ENCODE measurements at places on chromosomes 5 and 9.

DNA sequence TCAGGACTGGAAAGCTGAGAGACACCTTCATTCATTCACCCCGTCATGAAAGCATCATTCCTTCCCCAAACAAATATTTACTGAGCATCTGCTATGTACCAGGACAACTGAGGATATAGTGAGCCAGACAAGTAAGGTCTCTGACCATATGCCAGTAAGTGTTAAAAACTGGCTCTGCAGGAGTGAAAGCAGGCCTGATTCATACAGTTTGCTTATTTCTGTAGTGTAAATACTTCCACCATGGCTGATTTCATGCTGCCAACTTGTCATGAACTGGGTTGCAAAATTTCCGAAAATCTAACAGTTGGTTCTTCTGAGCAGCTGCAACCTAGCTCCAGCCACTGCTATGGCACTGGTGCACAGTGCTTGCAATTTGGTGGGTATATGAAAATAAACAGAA is 68.1 kb downstream of the YIPF5 start:
- no peak for DNase-seq

DNA sequence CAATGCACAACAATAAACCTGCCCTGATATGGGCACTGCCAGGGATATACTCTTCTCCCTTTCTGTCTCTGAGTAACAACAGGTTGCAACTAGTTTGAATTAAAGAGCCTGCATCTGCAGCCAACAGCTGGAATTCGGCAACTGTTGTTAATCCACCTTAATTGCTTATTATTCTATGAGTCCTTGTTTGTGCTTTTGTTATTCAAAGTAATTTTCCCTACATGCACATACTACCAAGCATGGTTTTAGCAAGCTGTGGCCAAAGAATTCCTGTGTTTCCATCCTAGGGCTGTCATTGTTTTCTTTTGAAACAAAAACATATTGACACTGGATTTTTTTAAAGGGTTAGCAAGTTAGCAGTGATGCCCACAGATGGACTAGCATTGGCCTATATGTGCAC is 171.5 kb downstream of the EFNA5 start:
- DNase-seq: no peak

DNA sequence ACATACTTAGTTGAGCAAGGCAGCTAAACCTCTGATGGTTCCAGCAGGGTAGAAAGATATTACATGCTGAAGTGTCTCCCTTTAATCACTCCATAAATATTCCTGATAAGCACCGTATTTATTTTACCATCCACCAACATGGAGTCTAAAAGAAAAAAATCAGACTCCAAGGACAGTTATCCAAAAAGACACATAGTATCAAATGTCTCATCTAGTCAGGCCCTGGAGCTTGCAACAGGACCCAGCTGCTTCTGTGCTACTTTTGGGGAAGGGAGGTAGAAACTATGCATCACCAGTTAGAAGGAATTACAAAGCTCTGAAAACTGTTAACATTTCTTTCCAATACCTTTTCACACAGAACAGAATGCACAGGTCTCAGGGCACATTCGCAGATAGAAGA is 88.1 kb downstream of the S1PR3 start:
- no peak for DNase-seq

GRCh38 chr9:1100945-1101344 is 50.8 kb downstream of the DMRT2 start:
- DNase-seq: no peak

DNA sequence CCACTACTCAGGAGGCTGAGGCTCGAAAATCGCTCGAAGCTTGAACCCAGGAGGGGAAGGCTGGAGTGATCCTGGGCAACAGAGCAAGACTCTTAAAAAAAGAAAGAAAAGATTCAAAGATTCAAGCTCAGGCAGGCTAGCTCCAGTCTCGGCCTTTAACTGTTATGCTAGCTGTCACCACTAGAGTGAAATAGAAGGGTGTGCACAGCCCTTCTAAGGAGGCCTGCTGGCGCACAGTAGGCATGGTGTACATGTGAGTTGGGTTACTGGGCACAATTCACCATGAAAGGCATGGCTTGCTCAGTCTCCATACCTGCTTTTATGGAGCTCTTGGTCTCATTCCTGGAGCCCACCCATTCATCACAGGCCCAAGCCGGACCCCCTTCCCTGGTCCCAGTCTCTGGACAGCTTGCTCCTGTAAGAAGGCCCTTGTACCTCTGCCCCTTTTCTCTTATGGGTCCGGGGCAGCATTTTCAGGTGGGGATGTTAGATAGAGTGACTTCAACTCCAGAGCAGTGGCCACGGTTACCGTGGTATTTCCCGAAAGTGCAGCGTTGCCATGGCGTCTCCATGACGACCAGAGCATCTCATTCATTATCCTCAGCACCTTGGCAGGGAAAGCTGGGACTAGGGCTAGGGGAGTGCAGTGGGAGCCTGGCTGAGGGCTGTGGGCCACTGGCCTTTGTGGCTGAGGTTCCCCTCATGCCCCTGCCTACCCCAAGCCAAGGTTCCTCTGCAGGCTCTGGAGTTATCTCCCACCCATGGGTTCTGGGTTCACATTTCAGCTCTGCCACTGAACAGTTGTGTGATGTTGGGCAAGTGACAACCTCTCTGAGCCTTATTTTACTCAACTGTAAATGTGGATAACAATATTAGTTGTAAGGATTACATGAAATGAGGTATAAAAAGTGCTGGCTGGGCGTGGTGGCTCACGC is 5.7 kb downstream of the NDST1 start:
- DNase-seq: no peak

DNA sequence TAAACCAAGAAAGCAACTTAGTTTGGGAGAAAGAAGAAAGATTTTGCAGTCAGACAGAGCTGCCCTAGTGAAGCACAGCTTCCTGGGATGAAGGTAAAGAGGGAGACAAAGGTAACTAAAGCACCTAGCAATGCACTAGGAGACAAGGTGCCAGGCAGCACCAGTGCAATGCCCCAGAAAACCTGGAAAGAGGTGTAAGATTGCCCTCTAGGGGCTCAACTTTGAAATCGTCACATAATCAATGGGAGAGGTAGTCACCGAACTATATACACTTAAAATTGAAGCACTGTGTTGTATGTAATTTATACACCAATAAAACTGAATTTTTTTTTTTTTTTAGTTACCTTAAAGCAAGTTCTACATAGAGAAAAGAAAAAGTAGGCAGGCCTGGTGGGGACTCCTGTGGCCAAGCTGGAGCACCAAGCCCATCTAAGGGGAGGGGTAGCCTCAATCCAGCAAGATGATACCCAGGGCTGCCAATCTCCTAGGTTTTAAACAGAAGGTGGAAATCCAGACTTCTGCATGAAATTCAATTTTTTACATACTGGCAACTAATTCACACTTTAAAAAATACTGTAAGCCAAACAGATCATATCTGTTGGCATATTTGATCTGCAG is 48.2 kb downstream of the CDK5RAP2 start:
- no peak for DNase-seq

DNA sequence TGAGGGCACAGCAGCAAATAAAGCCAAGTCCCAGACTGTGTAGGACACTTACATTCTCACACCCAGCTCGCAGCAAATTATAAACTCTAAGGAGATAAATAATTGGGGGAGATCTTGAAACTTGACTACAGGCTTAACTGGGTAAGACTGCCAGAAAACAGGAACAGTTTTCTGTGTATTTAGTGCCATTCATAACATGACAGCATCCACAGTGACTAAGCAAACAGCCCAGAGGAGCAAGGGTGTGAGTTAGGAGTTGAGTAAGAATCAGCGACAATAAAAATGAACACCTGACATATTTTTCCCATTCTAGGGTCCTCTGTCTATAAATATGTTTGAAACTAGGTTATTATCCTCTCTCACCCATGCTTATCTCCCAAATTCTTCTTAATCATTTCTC is 370.9 kb upstream of the WWC1 start:
- no peak for DNase-seq

DNA sequence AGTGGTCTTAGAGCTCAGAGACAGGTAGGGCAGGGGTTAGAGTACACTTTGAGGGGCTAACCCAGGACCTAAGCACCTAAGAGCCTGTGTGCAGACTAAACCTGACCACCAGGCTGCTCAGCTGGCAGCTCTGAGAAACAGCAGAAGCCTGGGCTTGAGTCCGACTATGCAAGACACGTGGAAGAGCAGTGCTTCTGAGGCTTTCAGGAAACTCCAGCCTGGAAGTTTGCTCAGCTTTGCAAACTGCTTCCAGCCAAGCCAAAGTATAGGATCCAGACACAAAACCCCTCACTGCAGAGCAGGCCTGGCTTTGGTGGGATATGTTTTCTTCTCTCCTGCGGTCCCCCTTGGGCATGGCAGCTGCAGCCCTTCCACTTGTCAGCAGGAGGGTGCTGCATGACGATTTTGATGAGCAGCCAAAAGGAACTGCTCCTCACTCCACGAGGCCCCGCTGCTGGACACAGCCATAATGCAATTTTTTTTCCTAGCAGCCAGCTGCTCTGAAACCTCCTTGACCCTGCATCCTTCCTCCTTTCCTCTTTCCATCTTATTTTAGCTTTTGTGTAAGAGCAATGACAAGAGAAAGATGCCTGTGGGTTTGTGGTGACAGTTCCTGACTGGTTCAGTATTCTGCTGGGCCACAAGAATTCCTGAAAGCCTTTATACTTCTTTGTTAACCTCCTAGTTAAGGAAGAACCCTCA is 123.1 kb downstream of the LIFR start:
- DNase-seq: no peak

- DNase-seq: no peak
Observed at GRCh38 chr5:43050384-43050783, 10.3 kb upstream of the ANXA2R start.

GRCh38 chr5:125196481-125197111 is 450.2 kb upstream of the ZNF608 start:
- DNase-seq: no peak

DNA sequence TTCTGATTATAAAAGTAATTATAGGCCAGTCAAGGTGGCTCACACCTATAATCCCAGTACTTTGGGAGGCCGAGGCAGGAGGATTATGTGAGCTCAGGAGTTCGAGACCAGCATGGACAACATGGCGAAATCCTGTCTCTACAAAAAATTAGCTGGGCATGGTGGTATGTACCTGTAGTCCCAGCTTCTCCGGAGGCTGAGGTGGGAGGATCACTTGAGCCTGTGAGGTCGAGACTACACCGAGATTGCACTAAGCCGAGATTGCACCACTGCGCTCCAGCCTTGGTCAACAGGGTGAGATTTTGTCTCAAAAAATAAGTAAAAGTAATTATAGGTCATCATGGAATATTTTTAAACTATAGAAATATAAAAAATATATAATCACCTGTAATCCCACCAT is 18.1 kb downstream of the IRF1 start:
- no peak for DNase-seq

GRCh38 chr9:129200255-129200654 is 22.2 kb upstream of the IER5L start:
- no peak for DNase-seq

DNA sequence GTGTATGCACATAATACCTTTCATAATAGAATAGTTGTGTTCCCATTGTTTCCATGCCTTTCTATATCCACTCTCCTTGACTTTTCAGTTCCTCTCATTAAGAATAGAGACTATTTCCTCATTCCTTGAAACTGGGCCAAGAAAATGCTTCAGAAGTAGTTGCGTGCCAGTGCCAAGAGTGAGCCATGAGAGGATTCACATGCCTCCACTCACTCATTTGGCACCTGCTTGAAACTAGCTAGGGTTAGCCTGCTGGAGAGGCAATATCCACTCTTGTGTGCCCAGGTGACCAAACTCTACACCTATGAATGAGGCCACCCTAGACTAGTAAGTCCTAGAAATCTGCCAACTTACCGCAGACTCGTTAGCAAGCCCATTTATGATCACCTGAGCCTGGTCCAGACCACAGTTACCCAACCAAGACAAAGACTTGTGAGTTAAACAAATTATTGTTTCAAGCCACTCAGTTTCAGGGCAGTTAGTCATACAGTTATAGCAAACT is 276.3 kb downstream of the EPB41L4A start:
- DNase-seq: no peak

DNA sequence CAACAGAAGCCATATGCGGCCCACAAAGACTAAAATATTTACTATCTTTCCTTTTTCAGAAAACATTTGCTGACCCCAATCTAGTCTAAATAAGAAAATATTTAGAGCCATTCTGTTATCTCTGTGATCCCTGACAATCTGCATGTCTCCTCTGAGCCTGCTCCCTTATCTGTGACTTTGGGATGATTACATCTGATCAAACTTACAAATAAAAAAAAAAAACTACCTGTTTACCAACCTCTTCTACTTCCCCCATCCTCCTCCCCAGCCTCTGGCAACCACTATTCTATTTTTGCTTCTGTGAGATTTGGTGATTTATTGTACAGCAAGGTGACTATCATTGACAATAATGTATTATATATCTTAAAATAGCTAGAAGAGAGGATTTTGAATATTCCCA is 176.3 kb upstream of the CD180 start:
- DNase-seq: no peak

- DNase-seq: no peak
Observed at GRCh38 chr5:150108711-150109514, 22.6 kb upstream of the CSF1R start.

DNA sequence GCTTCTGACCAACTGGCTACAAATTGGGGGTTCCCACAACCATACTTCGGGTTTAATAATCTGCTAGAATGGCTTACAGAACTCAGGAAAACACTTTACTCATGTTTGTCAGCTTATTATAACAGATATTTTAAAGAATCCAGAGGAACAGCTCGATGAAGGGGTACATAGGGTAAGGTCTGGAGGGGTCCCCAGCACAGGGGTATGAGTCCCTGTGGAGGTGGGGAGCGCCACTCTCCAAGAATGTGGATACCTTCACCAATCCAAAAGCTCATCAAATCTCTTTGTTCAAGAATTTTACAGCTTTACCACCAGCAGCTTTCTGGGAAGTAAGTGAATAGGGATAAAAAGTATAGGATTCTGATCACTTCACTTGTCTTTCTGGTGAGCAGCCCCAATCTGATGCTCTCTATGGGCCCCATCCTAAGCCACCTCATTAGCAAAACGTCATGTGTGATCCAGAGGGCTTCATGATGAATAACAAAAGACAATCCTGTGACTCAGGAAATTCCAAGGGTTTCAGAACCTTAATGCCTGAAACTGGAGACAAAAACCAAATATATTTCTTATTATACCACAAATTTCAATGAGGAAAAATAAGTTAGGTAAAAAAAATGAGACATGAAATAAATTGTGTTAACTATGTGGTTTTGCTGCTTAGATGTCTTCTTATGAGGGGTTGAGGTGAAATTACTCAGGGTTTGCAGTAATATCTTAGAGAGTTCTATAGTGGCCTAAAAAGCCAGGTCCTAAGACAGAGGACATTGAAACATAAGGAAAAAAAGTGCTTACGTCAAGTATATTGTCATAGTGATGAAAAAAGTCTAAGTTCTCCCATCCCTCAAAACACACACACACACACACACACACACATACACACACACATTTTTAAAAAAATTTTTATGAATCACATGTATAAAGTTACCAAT is 290.5 kb downstream of the ANXA1 start:
- no peak for DNase-seq

GRCh38 chr5:177111720-177112394 is 21.7 kb upstream of the NSD1 start:
- DNase-seq: peak; percentile 54

GRCh38 chr9:125241863-125242739 is 958 bp upstream of the HSPA5 start:
- DNase-seq: no peak

All from GM18507 (cell line).